Activated gamma-delta T cell treated with anti-CD3 and anti-CD28 coated beads, Interleukin-2, amount 50 U/mL, for 16 hours (primary cell): ENCODE measurements at places on chromosomes 5 and 9.

DNA sequence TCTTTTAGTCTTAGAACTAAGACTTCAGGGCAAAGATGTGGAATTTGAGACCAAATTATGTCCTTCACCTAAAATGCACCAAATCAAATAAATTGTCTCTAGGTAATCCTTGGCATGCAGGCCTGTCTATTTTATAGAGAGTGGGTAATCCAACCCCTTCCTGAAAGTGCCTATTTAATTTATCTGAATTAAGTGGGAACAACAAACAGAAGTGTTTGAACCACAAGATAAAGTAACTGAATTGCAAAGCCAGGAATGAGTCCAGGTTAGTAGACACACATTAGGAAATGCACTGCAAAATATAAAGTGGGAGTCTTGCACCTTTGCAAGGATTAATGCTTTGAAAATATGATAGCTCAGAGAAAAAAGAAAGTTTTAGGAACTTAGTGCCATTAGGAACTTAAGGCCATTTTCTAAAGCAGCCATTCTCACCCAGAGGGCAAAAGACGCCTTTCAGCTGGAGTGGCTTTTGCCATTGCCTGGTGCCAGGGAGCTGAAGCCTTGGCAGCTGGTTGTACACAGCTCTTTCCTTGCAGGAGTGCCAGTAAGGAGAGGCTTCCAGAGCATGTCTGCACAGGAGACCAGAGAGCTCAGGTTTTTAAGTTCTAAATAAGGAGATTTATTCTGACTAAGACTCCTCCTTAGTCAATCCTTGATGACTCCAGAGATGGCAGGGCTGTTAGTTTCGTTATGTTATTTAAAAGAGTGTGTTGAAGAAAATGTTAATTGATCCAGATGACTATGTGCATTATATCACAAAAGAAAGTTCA, 151.7 kb upstream of the ELL2 start:
- DNase-seq = no peak

DNA sequence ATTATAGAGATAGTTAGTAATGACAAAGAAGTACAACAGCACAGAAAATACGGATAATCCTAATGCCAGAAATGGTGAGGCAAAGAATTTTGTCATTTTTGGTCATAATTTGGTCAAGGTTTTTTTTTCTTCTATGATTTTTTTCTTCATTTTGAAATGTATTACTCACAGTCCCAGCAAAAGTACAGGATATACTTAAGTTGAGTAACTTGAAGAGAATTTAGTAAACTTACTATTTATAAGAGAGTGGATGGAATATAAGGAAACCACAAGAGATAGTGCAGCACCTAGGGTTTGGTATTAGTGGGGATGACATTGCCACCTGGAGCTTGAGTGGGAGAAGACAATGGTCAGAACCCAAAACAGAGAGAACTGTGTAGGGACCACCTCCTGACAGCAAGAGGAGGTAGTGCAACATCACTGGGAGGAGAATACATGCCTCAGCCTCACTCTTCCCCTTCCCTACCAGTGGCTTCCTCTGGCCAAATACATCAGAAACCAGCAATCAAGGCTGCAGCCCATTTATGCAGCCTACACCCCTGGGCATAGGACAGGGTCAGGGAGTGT, 434.5 kb upstream of the TRPC7 start:
- DNase-seq = no peak

DNA sequence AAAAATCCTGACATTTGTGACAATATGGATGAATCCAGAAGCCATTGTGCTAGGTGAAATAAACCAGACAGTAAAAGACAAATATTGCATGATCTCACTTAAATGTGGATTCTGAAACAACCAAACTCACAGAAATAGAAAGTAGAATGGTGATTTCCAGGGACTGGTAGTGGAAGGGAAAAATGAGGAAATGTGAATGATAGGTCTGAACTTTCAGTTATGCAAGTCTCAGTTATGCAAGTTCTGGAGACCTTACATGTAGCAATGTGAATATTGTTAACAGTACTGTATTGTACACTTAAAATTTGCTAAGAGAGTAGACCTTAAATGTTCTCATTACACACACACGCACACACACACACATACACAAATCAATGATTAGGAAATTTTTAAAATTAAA, 84.9 kb downstream of the SLCO4C1 start:
- DNase-seq = no peak

GRCh38 chr5:2222246-2222992, 339.7 kb upstream of the IRX4 start:
- DNase-seq = no peak

GRCh38 chr5:127649018-127649439, at the start of gene CTXN3:
CTXN3 (plus strand) TSS chr5:127649082; CDS start chr5:127657522, 8,440 bp downstream.
- no peak for DNase-seq

DNA sequence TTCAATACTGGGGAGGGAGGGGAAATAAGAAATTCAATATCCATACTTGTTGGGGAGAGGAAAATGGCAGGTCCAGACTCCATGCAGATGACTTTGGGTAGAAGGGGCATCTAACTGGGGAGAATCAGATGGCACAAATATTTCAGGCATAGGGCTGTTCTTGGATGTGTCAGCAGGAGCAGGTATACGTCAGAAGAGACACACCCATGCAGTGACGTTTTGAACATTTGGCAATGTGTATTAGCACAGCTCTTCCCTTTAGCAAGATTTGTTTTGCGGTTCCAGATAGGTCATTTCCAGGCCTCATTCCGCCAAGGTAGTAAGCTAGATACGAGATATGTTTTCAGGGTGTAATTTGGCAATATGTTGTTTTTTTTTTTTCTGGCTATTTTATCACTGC, 187.2 kb upstream of the CDH10 start:
- DNase-seq = no peak

- no peak for DNase-seq
Measured at GRCh38 chr5:175569701-175570100, 88.2 kb upstream of the HRH2 start.

GRCh38 chr9:80320916-80321315, 749.2 kb downstream of the TLE4 start:
- no peak for DNase-seq

DNA sequence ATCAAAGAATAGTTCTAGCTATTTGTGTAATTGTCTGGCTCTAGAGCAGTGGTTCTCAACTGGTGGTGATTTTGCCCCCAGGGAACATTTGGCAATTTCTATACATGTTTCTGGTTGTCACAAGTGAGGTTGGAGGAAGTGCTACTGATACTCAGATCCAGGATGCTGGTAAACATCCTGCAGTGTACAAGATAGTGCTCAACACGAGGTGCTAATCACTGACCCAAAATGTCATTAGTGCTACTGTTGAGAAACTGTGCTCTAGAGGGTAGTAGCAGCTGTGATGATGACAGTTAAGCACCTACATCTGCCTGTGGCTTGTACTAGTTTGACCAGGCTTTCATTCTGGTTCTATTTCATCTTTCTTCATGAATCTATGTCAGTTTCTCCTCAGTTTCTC, 22.1 kb downstream of the LRRC19 start:
- DNase-seq = no peak

DNA sequence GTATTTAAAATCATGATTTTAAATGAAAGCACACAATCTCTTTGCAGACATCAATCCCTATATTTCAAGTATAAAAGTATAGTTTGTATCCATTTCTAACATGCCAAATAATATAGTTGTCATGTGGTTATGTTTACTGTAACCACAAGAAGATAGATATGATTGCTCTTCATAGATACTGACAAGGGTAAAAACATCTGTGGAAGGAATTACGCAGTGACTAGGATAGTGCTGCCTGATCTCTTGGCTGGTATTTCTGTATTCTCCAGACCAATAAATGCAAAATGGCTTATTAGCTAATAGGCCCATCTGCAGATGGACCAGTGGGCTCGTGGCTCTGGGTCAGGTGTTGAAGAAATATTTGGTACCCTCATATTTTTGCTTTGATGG, 34.9 kb upstream of the FBN2 start:
- no peak for DNase-seq

GRCh38 chr9:72905514-72906480, 47.1 kb downstream of the ALDH1A1 start:
- DNase-seq = no peak

DNA sequence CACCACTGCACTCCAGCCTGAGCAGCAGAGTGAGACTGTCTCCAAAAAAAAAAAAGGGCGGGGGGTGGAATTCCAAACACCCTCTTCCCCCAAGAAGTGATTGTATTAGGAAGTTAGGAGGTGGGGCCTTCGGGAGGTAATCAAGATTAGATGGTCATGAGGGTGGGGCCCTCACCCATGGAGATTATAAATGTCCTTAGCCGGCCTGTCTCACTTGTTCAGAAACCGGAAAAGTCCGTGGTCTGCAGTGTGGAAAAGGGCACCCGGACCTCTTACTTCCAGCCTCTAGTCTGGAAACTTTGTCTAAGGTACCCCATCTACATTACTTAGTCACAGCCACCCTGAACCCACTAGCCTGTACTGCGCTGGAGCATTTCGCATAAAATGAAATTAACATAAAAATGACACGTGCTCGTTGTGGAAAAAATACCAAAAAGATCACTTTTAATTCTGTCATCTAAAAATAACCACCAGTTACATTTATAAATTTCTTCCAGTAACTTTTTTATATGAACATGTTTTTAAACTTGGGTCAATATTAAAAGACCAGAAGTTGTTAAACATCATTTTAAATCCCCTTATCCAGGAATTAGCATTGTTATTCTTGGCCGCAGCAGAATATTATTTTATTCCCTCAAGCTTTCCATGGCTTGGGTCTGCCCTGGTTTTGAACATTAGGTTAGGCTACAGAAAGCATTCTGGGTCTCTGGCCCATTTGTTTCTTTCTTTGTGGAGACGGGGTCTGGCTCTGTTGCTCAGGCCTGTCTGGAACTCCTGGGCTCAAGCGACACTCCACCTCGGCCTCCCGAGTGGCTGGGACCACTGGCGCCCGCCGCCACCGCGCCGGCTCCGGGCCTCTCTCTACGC, 1.2 kb upstream of the CKS2 start:
- no peak for DNase-seq

DNA sequence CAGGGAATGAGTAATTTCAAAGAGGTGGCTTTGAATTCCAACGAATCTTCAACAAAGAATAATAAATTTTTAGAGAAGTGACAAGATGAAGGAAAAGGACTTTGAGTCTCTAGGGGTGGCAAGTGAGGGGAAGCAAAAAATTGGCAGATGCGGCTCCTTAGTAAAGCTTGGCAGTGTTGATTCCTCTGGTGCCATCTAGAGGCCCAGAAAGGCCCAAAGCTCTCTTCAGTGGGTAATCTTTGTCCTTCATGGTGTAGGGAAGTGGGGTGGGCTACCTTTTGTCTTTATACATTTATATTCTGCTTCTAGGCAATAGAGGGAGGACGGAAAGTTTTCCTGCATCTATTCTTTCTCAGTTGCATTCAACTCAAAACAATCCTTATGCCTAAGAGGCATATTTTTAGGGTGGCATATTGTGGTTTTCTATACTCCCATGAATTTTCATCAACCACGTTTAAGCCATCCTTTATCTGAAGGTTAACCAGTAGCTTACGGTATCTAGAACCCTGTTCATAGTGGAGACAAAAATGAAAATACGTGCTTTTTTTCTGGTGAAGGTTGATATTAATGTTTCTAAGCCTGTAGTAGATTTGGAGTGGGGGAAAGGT, 17.5 kb upstream of the ROPN1L start:
- no peak for DNase-seq

- no peak for DNase-seq
Measured at GRCh38 chr5:159975462-159976019, 33.4 kb upstream of the TTC1 start.

DNA sequence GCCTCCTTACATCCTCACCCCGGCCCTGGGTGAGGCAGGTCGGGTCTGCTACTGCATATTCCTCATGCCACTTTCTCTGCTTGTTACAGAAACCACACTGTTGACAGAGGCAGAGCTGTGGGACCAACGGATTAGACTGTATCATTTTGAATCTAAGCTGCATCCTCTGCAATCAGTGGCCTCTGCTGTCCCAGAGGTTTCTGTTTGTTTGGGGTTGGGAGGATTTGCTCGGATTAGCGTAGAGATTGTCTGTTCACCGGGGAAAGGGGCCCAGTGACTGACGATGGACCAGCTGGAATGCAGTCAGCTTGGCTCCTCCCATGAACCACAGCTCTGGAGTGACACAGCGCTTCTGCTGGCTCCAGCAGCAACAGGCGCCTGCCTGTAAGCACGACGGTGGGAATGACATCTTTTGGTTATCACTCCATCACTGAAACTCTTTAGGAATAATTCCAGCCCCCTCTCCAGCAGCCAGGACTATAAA, 37.3 kb upstream of the ADRA1B start:
- no peak for DNase-seq

GRCh38 chr5:98468188-98468869, 305.1 kb upstream of the RGMB start:
- no peak for DNase-seq

- no peak for DNase-seq
Measured at GRCh38 chr9:136673975-136674785, 11.5 kb downstream of the EGFL7 start.

DNA sequence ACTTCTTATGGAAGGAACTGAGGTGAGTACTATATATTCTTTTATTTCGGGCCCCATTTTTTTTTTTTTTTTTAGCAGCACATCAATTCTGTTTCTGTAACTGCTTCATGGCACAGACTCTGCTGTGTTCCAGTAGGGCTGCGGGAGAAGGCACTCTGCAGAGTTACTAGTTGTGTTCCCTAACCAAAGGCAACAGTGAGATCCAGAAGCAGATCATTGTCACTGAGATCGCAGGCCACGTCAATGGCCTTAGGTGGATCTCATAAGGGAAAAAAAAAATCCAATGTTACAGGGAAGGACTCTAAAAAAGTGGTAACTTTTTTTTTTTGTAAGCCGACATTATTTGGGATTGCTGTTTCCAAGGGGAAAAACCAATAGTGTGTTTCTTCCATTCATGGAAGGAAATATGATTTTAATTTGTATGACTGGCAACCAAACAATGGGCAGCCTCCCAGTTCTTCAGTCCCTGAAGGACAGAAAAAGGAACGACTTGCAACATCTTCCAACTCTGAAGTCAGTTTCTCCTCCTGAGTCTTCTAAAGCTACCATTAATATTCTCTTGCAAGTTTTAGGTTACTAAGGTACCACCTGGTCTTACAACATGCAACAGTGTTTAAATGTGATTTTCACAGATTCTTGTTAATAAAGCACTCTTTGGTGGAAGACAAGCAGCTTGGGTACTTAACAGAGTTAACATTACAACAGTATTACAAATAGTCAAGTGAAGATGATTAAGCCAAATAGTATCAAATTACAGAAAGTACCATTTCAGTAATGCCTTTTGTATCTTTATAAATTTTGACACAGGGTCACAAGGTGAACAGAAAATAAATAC, 52.8 kb downstream of the HABP4 start:
- no peak for DNase-seq
